ENCODE measurements at places on chromosomes 12 and 14. TPM values are rescaled to one million over a fixed set of nuclear protein-coding genes. Genes with fewer than 3 reads are reported as not detected.

The GALNT8 gene
- total RNA-seq = not detected

The NANOG gene
- not detected for total RNA-seq

DNA sequence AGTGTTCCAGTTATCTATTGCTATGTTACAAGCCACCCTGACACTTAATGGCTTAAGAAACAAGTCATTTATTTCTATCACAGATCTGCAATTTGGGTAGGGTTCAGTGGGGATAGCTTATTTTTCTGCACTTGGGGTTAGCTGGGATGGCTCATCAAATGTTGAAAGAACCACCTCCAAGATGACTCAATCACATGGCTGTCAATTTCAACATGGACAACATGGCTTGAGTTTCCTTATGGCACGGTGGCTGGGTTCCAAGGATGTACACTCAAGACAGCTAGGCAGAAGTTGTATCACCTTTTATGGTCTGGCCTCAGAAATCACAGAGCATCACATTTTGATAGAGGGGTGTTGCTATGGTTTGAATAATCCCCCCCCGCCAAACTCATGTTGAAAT, 24.5 kb upstream of the IGF1 start:
- DNase-seq = no peak

DNA sequence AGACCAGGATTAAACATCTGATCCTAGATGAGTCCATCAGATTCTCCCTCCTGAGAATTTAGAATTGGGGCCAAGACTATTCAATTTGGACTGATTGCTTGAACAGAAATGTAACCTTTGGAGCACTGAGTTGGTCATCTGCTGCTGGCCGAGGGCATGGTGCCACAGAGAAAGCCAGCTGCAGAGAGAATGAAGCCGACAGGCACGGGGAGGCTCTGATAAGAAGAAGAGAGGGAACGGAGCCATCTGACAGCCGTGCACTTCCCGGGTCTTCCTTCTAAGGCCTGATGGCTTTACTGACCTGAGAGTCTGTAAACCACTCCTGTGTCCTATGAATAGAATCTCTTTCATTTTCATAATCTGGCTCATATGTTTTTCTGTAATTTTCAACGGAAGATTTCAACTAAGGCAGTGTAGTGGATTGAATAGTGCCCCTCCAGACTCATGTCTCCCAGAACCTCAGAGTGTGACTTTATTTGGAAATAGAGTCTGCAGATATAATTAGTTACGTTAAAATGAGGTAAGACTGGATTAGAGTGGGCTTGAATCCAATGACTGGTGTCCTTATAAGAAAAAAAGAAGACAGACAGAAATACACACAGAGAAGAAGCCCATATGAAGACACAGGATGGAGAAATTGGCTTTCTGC, 39.1 kb upstream of the FRS2 start:
- DNase-seq = no peak

DNA sequence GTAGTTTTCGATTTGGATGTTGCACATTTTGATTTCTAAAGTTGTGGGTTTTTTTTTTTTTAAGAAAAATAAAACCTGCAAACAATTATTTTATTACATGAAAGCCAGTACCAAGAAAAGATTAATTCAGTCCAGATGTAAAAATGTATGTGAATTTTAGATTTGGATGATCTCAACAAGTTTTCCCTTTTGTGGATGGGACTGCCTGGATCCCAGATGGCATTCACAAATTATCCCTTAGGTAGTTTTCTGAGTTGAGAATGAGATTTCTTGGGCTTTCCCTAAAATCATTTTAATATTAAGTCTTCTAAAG, 2.8 kb downstream of the FRMD6 start:
- DNase-seq = no peak

DNA sequence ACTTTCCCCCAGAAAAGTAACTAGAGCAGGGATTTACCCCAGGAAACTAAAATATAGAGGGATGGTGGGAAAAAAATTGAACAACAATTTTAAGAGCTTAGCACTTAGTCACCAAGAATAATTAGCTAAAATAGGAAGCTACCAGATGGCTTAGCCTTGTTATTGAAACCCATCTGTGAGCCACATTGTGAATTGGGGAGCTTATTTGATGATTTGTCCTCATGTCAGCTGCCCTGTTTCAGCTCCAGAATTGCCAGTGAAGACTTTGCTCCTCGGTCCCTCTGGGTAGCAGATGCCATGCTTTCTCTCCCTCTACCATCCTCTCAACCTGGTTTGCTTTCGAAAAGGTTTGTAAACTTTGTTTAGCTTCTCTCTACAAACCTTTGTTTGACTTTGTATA, 67.7 kb upstream of the PTHLH start:
- no peak for DNase-seq

DNA sequence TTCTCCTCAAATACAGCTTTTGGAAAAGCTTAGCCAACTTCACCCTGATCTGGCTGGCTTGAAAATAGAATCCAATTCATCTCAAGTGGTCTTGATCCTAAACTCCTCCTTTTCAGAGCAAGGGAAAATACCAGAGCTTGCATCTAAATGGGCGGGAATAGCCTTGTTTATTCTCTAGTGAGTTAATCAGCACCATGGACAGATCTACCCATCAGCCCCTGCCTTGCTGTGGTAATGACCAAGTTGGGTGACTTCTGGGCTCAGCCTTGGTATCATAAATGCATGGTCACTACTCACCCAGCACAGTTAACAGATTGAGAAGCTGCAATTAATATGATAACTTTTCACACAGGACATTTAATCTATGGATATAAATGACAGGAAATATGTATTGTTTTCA, 196.6 kb downstream of the GLT1D1 start:
- peak; percentile 3 for DNase-seq

- no peak for DNase-seq
Measured at GRCh38 chr14:68656452-68656851, 136.4 kb downstream of the ZFP36L1 start.

DNA sequence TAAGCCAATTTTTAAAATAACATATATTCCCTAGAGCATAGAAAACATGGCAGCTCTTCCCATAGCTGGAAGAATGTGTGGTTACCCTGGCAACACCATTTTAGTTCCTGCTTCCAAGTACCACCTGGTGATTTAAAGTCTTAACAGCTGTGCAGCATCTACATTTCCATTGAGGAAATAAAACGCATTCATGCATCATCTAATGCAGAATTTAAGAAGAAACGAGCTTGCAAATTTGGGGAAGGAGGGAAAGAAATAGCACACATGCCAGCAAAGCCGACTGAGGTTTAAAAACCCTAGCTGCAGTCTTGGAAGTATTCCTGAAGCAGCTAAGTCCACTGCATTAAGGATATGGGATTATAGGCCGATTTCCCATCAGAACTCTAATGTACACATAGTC, 22.8 kb upstream of the SLC38A2 start:
- no peak for DNase-seq

DNA sequence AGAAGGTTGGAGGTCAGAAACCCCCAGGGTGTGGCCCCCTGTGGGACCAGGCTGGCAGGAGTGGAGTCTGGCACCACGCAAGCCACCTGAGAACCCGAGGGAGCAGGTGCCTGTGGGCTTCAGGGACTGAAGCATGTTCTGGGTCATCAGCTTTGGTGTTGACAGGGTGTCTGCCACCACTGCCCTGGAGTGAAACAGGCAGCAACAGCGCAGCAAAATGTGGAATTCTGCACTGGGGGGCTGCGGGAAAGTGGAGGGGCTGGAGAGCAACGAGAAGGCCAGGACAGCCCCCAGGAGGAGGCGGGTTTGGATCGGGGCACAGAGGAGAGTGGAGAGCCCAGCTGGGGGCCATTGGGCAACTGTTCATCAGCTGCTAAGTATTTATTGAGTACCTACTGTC, 15.9 kb downstream of the PHETA1 start:
- no peak for DNase-seq

- DNase-seq = peak; percentile 41
Measured at GRCh38 chr14:93939304-93940229, 12.4 kb downstream of the FAM181A start.

DNA sequence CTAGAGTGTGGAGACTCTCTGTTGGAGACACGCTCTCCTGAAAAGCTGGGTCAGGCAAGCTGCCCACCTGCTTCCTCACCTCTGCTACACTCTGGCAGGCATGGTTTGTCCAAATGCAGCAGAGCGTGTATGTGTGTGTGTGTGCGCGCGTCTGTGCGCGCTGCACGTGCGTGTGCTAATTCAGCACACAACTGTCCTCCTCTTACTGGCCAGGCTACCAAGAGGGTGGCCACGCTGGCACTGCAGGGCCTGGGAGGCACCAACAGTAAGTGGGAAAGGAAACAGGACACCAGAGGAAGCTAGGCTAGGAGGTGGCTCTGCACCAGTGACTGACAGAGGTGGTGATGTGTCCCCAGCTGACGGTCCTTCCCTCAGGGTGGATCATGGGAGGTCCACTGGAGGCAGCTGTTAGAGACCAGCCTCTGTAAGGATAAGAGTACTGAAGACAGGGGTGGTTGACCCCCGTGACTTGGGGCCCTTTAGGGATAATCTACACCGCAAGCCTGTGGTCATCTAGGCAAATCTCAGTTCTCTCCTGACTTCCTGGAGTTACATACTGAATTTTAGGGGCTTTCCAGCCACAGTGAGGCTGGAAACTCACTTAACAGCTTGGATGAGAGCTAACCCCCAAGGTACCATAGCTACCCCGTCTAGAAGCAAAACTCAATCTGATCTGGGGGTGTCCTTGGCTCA, 15.6 kb upstream of the TFCP2 start:
- no peak for DNase-seq

DNA sequence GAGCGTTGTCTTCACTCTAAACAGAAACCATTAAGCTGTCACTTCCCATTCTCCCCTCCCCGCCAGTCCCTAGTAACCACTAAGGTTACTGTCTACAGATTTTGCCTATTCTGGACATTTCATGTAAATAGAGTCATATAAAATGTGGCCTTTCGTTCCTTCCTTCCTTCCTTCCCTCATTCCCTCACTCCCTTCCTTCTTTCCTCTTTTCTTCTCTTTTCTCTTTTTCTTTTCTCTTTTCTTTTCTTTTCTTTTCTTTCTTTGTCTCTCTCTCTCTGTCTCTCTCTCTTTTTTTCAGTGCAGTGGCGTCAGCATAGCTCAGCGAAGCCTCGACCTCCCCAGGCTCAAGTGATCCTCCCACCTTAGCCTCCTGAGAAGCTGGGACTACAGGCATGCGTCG, 37.8 kb downstream of the HCAR2 start:
- DNase-seq = no peak

GRCh38 chr14:24137529-24138395, 1.8 kb downstream of the PSME1 start:
- DNase-seq = no peak

GRCh38 chr14:98704441-98704840, 567.6 kb downstream of the BCL11B start:
- no peak for DNase-seq

DNA sequence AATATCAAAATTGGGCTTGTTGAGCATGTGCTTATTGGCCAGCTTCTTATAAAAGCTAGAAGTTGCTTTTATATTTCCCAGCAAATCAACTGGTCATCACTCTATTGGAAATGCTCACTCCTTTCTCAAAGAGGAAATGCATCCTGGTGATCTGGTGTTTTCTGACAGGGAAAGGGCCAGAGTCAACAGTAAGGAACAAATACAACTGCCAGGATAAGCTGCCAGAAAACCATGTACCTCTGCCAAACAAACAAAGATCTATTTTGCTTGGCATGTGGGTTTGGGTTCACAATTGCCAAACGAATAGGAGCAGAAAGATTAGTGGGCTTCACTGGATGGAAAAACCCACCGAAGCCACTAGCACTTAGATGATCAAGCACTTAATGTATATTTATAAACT, 126.9 kb upstream of the PDZRN4 start:
- no peak for DNase-seq

DNA sequence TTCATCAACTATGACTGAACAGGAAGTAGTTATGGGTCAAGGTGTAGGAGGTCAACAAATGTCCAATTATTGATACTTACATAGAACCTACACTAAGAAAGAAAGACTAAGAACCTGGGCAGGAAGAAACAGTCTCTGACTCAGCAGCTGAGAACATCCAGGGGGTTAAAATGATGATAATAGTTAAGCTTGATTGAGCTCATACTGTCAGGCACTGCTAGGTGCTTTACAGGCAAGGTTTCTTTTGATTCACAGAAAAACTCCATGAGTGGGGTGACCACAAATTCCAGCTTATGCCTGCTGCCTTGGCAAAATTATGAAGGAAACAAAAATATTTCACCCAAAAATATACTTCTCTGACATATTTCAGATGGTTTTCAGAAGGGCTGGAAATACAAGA, 75.0 kb downstream of the ACADS start:
- DNase-seq = no peak

DNA sequence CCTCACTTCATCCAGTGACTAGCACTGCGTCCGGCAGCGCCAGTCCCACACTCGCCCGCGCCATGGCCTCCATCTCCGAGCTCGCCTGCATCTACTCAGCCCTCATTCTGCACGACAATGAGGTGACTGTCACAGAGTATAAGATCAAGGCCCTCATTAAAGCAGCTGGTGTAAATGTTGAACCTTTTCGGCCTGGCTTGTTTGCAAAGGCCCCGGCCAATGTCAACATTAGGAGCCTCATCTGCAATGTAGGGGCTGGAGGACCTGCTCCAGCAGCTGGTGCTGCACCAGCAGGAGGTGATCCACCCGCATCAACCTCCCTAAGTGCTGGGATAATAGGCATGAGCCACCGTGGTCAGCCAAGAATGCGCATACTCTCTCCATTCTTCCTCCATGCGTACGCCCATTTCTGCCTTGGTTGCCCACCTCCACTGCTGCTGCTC, 59.9 kb downstream of the IRF2BPL start:
- no peak for DNase-seq

Data from M059J (cell line).